LHCN-M2 (cell line): ENCODE measurements at places on chromosomes 6 and 20. TPM values are rescaled to one million over a fixed set of nuclear protein-coding genes. Genes with fewer than 3 reads are reported as not detected.

DNA sequence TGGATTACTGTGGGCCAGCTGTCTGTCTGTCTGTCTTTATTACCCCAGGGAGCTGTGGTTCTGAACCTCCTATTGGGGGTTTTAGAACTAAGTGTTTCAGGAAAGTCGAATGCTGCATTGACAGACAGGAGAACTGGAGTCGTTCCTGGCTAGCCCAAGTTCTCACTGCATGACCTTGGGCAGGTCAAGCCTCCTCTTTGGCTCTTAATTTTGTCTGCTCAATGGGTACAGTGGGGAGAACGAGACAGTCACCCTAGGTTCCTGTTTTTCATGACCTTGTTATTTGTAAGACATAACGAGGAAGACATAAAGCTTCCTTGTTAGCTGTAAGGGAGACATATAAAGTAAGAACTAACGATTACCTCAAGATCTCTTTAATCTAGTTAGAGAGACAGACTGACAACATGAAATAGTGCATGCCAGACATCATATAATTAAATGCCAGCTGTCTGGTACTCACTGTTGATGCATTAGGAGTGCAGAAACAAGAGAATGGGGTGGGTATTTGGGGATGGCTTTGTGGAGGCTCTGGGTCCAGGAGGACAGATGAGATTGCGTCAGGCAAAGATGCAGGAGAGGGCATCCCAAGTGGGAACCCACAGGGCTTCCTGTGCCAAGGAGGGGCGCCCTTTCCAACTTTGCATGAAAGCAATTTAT, 3.7 kb upstream of the CCDC167 start:
- DNase-seq: peak; percentile 32

- no peak for DNase-seq
Observed at GRCh38 chr6:63514488-63515173, 57.6 kb upstream of the LOC128125822 start.

DNA sequence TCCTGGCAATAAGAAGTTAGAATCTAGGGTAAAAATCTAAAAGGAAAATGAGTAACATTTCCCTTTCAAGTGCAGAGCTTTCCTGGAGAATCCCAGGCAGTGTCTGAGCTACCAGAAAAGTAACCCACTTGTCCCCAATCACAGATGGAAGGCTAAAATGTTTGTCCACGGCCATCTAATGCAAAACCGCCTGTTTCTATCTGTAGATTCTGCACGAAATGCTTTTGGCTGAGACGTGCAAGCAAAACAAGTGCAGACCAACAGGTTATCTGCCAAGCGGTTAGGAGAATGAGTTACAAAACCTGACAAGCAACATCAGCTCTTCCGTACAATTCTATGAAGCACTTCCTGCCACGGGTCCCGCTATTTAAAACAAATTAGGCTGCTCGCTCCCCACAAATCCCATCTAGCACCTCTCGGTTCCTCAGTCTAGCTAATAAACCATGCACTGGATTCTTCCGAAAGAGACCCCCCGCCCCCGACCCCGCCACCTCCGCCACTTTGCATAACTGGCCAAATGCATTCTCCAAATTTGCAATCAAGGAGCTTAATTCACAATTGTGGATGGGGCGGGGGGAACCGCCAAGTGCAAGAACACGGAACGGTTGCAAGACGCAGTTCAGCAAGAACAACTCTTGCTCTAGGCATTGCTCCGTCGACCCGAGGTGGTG, 1.4 kb downstream of the ELOVL5 start:
- DNase-seq: no peak

DNA sequence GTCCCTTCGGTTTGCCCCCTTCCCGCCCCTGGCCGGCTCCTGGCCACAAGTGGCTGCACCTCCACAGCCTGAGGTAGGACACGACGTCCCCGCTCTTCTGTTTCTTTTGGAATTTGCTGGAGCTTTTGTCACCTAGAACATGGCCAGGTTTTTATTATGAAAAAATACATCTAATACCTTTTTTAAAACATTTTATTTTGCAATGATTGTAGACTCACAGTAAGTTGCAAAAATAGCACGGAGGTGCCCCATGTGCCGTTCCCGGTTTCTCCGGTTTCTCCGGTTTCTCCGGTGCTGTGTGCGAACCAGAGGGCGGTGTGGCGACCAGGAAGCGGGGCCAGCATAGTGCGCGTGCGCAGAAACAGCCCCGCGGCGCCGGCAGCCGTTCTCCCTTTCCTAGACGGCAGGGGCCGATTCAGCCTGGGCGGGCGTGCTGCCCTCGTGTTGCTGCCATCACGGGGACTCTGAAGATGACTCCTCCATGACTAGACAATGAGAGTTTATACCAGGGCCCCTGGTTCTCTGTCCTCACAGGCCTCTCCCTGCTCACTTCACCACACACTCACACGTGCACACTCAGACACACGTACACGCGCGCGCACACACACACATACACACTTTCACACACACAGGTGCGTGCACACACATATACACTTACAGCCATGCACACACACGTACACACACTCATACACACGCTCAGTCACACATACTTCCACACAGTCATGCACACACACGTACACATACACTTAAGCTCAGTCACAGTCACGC, 102.1 kb downstream of the TMEM242 start:
- peak; percentile 71 for DNase-seq

DNA sequence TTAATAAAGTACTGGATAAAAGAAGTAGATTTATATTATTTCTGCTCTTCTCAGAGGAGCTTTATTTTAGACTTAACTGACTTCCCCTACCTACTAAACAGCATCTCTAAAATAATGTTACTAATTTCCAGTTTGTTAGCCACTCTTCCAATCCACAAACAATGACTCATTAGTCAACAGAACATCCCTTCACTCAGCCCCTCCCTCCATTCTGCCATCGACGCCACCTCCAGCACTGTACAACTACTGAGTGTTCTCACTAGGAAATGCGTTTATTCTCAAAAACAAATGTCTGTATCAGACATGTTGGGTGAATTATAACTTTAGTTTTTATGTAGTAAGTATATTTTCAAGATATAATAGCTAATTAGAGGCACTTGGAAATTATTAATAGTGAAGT, 427.0 kb downstream of the EYS start:
- no peak for DNase-seq

DNA sequence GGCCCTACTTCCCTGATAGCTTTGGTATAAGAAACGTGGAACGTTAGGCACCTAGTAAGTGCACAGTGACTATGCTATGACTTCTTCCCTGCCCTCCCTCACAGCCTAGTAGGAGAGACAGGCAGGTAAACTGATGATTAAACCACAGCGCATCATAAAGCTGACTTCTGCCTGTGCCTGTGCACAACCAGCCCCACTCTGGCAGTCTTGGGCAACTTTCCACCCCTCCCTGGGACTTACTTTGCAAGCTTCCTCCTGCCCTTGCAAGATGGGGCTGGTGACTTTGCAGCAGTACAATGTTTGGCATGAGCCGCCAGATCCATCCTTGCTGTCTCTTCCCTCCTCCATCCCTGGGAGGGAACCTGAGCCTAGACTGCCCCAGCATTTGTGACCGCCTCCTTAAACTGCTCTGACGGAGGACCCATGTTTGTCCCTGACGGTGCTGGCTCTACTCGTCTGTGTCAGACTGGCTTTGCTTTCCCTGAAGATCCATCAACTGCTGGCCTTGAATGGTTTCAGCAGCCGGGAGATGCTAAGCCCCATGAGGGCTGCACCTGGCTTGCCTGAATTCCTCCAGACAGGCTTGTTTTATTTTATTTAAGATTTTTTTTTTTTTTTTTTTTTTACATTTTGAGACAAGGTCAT, 36.1 kb downstream of the EFCAB8 start:
- no peak for DNase-seq

GRCh38 chr6:150418827-150419594, 50.2 kb downstream of the IYD start:
- DNase-seq: peak; percentile 16

DNA sequence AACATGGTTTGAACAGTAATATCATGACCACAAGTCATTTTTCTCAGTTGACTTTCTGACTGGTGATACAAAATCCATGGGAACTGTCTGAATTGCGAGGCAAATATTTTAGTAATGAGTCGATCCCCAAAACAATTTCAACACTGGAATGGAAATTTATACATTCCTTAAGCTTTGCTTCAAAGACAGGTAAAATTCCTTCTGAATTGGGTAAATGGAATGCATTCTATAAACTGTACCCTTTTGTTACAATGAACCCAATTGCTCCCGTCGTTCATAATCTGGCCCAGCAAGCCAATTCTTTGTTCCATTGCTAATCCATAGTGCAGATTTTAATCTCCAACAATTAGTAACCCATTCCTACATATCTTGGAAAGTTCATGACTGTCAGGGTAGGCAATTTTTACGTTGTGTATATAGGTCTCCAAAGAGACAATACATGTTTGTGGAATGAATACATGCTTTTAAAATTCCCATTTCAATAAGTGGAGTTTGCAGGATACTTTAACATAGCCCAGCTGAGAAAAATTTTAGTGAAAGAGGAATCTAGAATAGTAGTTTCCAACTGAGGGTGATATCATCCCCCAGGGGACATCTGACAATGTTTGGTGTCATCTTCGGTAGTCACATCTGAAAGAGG, 32.7 kb downstream of the CYP24A1 start:
- peak; percentile 66 for DNase-seq

GRCh38 chr6:40286721-40287120, 300.4 kb downstream of the LRFN2 start:
- DNase-seq: no peak

- DNase-seq: peak; percentile 54
Observed at GRCh38 chr6:12801141-12801540, 84.6 kb downstream of the PHACTR1 start.

GRCh38 chr6:19245656-19246055, 591.5 kb upstream of the ID4 start:
- no peak for DNase-seq

DNA sequence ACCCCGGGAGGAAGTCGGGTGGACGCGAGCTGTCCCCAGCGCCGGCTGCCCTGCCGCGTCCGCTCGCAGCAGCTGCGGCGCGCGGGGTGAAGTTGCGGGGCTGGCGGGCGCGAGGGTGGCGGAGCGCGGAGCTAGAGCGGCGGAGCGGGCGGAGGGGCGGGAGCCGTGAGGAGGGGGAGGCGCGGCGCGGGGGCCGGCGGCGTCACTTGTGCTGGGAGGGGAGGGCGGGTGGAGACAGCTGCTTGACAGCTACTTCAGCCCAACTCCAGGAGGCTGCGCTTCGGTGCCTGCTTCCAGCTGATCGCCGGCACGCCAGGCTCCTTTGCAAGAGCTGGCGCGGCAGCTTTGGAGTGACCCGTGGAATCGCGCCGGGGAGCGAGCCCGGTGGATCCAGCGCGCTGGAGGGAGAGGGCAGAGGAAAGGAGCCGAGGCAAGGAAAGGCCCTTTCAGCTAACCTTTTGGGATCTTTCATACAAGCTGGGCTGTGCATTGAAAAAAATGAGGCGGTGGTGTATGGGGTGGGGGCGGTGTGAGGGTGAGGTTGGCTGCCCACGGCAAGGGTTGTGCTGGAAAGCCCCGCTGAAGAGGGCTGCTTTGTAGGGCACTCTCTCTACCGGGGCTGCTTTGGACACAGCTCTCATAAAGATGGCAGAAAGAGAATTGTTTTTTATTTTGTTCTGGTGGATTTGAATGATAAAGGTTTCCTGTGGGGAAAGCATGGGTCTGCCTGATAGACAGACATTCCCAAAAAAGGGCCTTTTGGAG, 24.6 kb downstream of the RIPOR2 start:
- DNase-seq: peak; percentile 55

The PRSS16 gene
- total RNA-seq: not detected in 2 replicates

The FOXA2 gene
- total RNA-seq: not detected in 2 replicates

The CTAGE9 gene
- not detected in 2 replicates for total RNA-seq

The SLC44A4 gene
- total RNA-seq: 0.06 TPM in 1 of 2 replicates, not detected in the other

The GPX5 gene
- not detected in 2 replicates for total RNA-seq

The ID1 gene
- total RNA-seq: 775 and 1,134 TPM in 2 replicates

The RSPO3 gene
- not detected in 2 replicates for total RNA-seq
